ENCODE measurements at places on chromosomes 16 and 17.

GRCh38 chr16:56400458-56400857 is 24.9 kb downstream of the AMFR start:
- no peak for DNase-seq

DNA sequence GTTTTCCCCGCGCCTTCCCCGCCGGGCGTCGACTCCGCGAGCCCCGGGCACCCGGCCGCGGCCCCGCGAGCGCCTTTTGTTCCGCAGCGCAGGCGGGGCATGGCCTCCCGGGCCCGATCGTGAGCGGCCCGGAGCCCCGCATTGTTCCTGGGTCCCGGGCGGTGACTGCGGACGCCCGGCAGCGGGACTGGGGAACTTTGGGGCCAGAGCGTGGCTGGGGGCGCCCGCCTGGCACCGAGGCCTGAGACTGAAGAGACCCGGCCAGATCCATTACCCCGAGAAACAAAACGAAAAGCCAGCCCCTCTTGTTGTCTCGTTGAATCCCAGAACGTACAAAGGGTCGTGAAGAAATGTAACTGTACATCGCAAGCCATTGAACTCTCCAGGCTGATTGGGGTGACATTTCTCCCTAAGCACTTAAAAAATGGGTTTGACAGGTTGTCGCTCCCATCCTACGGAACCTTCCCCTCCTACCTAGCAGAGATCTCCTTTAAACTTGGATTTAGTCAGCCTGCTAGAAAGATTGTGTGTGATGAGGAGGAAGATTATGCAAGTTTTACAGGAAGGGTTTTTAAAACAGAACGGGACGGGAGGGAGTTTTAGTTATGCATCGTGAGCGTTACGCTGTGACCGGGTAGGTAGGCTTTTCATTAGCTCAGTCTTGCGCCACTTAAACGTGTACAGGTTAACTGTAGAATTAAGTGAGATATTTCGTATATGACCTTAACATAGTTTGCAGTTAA is 825 bp downstream of the METTL9 start:
- DNase-seq, result peak; percentile 21

- DNase-seq, result no peak
Measured at GRCh38 chr16:79380995-79381602, 219.4 kb downstream of the MAF start.

- DNase-seq, result no peak
Measured at GRCh38 chr17:2682176-2682938, 29.2 kb downstream of the CLUH start.

DNA sequence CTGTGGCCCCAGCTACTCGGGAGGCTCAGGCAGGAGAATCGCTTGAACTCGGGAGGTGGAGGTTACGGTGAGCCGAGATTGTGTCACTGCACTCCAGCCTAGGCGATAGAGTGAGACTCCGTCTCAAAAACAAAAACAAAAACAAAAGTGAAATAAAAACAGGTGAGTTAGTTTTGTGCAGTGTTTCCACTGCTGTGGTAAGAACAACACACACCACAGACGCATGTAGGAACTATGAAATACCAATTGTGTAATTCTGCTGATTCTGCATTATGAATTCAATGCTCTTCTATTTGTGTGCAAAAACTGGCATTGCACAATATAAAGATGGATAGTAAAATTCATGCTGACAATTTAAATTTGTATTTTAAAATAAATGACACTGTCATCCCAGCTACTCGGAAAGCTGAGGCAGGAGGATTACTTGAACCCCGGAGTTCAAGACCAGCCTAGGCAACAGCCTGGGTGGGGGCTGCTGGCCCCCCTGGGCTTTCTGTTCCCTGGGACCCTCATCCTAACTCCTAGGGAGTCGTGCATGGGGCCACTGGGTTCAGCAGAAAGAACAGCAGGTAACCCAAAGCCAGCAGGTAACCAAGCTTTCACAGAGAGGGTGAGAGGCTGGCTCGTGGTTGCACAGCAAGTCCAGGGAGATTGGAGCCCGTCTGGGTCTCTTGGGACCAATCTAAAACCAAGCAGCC is 10.6 kb upstream of the RHBDF2 start:
- DNase-seq, result no peak

- DNase-seq, result no peak
Measured at GRCh38 chr16:57630407-57630797, 2.0 kb downstream of the ADGRG1 start.

DNA sequence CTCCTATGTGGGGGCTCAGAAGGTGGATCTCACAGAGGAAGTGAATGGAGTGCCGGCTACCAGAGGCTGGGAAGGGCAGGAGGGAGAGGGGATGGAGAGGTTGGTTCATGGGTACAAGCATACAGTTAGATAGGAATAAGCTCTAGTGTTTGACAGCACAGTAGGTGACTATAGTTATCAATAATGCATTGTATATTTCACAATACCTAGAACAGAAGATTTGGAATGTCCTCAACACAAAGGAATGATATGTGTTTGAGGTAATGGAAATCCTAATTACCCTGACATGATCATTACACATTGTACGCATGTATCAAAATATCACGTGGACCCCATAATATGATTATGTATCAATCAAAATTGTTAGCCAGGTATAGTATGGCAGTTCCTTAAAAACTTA is 38.9 kb upstream of the MED9 start:
- no peak for DNase-seq

DNA sequence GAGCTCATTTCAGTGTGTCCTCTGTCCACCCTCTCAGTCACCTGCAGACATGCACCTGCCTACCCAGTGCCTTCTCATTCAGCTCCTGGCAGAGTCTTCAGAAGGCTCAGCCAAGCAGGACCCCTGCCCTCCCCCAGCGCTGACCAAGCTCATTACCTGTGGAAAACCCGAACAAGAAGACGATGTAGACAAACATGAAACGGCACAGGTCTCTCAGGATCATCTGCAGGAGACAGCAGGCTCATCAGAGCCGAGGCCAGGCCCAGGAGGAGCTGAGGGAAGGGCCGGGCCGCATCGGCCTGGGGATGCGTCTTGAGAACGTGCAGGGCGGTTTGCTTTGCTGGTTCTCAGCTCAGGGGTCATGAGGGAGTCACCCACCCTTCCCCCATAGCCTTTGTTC is 19.4 kb upstream of the TRPV3 start:
- DNase-seq, result no peak

GRCh38 chr16:15689290-15689689 is 39.2 kb downstream of the NDE1 start:
- DNase-seq, result no peak

DNA sequence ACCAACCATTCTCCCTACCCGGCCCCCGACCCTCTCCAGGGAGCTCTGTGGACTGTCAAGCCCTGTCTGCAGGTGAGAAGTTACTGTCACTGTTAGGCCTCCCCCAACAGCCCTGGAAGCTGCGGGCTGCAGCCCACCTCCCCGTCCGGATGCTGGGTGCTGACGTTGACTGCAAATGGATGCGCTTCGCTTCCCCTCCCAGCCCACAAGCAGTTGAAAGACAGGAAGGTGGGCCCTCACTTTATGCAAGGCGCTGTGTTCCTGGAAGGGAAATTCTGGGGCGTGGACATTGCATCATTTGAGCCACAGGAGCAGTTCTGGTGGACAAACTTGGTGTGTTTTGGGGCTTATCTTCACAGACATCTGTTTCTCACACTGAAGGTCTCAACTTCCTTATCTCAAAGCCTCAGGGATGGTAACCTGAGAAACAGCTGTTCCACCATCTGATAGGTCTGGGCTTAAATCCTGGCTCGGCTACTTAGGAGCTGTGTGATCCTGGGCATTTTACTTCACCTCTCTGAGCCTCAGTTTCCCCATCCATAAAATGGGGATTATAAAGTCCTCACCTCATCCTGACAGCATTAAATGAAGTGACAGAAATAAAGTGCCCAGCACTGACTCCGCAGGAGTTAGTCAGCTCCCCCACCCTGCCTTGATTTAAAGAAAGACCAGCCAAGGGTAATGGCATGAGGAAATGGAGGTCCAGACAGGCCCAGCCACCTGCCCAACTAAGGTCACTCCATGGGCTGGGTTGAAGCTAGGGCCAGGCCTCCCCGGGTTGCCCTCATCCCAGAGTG is 4.6 kb upstream of the DRC7 start:
- DNase-seq, result no peak

DNA sequence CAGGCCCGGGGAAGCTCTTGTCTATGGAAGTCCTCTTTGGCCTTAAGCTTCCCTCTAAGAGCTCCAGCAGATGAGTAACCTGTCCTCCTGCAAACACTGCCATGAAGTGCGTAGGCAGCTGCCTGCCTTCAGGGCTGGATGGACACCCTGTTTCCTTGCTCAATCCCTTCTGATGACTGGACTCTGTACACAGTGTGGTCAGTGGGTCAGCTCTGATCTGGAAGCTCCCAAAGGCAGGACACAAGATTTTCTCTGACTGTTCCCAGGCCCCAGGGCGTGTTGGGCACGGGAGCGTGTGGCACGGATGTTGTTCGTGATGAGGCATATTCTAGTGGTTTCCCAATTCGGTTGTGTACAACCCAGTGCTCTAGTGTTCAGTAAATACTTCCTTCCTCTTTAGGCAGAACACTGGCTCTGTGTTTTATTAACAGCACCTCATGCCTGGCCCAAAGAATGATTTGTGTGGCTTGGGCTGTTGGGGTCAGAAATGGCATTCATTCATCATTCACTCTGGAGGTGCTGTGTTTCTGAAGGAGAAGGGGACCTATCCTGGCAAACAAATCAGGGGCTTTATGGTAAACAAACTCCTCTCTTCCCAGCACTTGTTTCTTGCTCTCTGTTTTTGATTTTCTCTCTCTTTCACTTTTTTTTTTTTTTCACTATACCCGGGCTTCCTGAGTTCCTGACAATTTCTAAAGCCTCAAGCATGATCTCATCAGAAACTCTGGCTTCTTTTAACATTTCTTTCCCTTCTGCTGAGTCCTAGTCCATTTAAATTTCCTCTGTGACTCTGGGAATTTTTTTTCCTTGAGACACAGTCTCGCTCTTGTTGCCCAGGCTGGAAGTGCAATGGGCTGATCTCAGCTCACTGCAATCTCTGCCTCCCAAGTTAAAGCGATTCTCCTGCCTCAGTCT is 12.0 kb upstream of the RNF157 start:
- peak; percentile 61 for DNase-seq

- DNase-seq, result no peak
Measured at GRCh38 chr17:67227488-67227887, 17.5 kb downstream of the HELZ start.

GRCh38 chr16:17439580-17439979 is 31.2 kb downstream of the XYLT1 start:
- no peak for DNase-seq

GRCh38 chr17:40484285-40484972 is 17.0 kb downstream of the TNS4 start:
- DNase-seq, result no peak

- no peak for DNase-seq
Measured at GRCh38 chr17:78723001-78723796, 58.9 kb downstream of the CYTH1 start.

- no peak for DNase-seq
Measured at GRCh38 chr17:5408186-5408585, 11.3 kb downstream of the NUP88 start.

- DNase-seq, result no peak
Measured at GRCh38 chr17:61132524-61132923, 267.1 kb upstream of the TBX2 start.

DNA sequence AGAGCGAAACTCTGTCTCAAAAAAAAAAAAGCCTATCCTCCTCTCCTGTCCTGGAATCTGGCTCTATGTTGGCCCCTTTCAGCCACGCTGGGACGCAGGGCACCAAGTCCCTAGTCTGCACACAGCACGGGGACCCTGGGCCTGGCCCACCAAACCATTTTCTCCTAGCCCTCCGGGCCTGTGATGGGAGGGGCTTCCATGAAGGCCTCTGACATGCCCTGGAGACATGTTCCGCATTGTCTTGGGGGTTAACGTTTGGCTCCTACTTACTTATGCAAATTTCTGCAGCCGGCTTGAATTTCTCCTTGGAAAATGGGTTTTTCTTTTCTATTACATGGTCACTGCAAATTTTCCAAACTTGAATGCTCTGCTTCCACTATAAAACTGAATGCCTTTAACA is 12.6 kb upstream of the GPT2 start:
- no peak for DNase-seq

GRCh38 chr17:75647061-75647460 is 13.8 kb downstream of the SMIM5 start:
- DNase-seq, result no peak

- no peak for DNase-seq
Measured at GRCh38 chr17:28810437-28810836, 32.2 kb downstream of the FAM222B start.

GRCh38 chr17:50096092-50096491 is 941 bp downstream of the PDK2 start:
- DNase-seq, result no peak

GRCh38 chr17:44787271-44787940 is 28.6 kb downstream of the ADAM11 start:
- no peak for DNase-seq

DNA sequence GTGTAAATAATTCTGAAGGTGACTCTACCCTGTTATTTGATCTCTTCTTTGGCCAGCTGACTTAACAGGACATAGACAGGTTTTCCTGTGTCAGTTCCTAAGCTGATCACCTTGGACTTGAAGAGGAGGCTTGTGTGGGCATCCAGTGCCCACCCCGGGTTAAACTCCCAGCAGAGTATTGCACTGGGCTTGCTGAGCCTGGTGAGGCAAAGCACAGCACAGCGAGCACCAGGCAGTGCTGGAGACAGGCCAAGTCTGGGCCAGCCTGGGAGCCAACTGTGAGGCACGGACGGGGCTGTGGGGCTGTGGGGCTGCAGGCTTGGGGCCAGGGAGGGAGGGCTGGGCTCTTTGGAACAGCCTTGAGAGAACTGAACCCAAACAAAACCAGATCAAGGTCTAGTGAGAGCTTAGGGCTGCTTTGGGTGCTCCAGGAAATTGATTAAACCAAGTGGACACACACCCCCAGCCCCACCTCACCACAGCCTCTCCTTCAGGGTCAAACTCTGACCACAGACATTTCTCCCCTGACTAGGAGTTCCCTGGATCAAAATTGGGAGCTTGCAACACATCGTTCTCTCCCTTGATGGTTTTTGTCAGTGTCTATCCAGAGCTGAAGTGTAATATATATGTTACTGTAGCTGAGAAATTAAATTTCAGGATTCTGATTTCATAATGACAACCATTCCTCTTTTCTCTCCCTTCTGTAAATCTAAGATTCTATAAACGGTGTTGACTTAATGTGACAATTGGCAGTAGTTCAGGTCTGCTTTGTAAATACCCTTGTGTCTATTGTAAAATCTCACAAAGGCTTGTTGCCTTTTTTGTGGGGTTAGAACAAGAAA is 5.1 kb downstream of the STH start:
- DNase-seq, result no peak

DNA sequence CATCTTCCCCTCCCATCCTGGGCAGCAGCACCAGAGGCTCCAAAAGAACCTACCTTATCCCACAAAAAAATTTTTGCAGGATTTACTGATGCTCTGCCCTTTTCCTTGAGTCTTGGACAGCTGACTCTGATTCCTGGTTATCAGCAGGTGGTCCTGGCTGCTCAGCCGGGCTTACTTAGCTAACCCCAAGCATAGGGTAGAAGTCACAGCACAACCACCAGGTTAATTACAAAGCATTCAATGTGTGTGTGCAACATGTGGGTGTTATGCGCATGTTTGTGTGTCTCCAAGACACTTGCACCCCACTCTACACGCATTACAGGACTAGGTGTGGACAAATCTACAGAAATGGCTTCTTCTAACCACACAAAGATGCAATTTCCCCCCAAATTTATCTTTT is 36.3 kb downstream of the PECAM1 start:
- no peak for DNase-seq
